T-helper 17 cell (primary cell): ENCODE measurements at places on chromosomes 4 and X.

- H3K27ac ChIP-seq = no peak overlapping the region
- DNase-seq = no peak
- no peaks in the 10 kb centered on the region for H3K36me3 ChIP-seq
Observed at GRCh38 chr4:142809559-142809958, 36.5 kb downstream of the INPP4B start.

- H3K27ac ChIP-seq = no peak overlapping the region
- peaks cover 6% of the 10 kb centered on the region for H3K27me3 ChIP-seq
- no peak for DNase-seq
- peaks cover 4% of the 10 kb centered on the region for H3K36me3 ChIP-seq
- no peak overlapping the region for H3K4me3 ChIP-seq
Observed at GRCh38 chr4:88514557-88515511, 8.7 kb downstream of the PYURF start.

DNA sequence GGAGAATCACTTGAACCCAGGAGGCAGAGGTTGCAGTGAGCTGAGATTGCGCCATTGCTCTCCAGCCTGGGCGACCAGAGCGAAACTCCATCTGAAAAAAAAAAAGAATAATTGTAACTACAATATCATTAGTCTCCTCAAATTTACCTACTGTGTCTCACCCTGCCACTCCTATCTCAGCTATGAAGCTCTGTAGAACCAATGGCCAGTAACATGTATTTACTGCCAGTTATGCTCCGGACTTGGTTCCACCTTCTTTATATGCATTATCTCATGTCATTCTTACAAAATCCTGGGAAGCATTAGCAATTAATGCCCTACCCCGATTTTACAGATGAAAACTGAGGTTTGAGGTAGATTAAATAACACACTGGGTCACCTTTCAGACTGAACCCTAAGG, 7.0 kb upstream of the FAT1 start:
- DNase-seq = no peak
- peaks cover 3% of the 10 kb centered on the region for H3K4me1 ChIP-seq
- H3K36me3 ChIP-seq = peaks cover 3% of the 10 kb centered on the region

- H3K36me3 ChIP-seq = no peaks in the 10 kb centered on the region
- no peaks in the 10 kb centered on the region for H3K4me1 ChIP-seq
- no peaks in the 10 kb centered on the region for H3K27me3 ChIP-seq
- no peak overlapping the region for H3K27ac ChIP-seq
- DNase-seq = no peak
Observed at GRCh38 chr4:71417150-71417549, 78.3 kb downstream of the SLC4A4 start.

DNA sequence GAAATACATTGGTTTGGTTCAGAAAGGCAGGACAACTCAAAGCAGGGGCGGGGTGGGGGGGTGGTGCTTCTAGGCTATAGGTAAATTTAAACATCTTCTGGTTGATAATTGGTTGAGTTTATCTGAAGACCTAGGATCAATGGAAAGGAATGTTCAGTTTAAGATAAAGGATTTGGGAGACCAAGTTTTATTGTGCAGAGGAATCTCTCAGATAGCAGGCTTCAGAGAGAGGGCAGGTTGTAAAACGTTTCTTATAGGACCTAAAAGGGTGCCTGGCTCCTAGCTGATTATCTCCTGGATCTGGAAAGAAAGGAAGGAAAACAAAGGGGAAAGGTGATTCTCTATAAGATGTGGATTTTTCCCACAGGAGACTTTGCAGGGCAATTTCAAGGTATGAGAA, 94.0 kb downstream of the TMEM47 start:
- H3K4me1 ChIP-seq = no peaks in the 10 kb centered on the region
- H3K27ac ChIP-seq = no peak overlapping the region
- H3K36me3 ChIP-seq = no peaks in the 10 kb centered on the region
- no peaks in the 10 kb centered on the region for H3K27me3 ChIP-seq
- DNase-seq = no peak

- peaks cover 4% of the 10 kb centered on the region for H3K36me3 ChIP-seq
- H3K27ac ChIP-seq = no peak overlapping the region
- peaks cover 86% of the 10 kb centered on the region for H3K27me3 ChIP-seq
- peaks cover 25% of the 10 kb centered on the region for H3K4me1 ChIP-seq
Observed at GRCh38 chr4:54094451-54094850, 5.5 kb upstream of the GSX2 start.

DNA sequence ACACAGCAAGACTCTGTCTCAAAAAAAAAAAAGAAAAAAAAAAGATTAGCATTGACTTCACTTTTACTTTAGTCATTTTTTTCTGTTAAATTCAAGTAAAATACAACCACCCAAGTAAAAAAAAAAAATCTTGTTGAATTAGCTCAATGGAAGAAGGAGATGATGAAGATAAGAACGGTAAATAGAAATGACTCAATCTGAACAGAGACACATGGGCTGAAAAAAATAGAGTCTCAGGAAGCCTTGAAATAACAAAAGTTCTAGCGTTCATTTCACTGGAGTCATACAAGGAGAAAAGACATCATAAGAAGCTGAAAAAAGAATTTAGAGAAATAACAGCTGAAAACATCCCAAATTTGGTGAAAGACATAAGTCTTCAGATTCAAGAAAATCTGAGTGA, 75.5 kb downstream of the CASP3 start:
- no peaks in the 10 kb centered on the region for H3K36me3 ChIP-seq
- no peak overlapping the region for H3K4me3 ChIP-seq
- H3K27ac ChIP-seq = no peak overlapping the region
- DNase-seq = no peak
- no peaks in the 10 kb centered on the region for H3K27me3 ChIP-seq

- H3K27me3 ChIP-seq = no peaks in the 10 kb centered on the region
- H3K27ac ChIP-seq = no peak overlapping the region
- no peak for DNase-seq
- no peaks in the 10 kb centered on the region for H3K4me1 ChIP-seq
Observed at GRCh38 chr4:20341134-20341738, 89.5 kb downstream of the SLIT2 start.
